ENCODE measurements at places on chromosomes 16 and 17.

GRCh38 chr16:65195998-65196397 lies 74.1 kb upstream of the CDH11 start:
- no peak for DNase-seq

DNA sequence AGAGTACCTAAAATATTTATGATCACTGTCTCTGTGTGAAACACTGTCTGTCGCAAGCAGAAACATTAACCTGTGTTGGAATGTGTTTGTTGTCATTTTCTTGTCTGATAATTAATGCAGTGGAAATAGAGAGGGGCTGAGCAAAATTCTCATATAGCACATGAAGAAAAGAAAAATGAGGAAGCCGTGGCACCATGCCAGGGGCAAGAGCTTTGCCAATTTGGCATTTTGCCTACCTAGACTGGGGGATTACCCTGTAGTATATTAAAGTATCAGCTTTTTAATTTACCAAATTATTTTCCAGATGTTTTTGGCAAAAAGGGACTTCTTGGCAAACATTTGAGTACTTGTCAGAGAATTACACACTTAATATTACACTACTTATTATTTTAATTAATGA lies 1326.6 kb upstream of the GOT2 start:
- no peak for DNase-seq

- DNase-seq = no peak
These were observed 9.2 kb downstream of the PMP22 start for GRCh38 chr17:15255713-15256454.

DNA sequence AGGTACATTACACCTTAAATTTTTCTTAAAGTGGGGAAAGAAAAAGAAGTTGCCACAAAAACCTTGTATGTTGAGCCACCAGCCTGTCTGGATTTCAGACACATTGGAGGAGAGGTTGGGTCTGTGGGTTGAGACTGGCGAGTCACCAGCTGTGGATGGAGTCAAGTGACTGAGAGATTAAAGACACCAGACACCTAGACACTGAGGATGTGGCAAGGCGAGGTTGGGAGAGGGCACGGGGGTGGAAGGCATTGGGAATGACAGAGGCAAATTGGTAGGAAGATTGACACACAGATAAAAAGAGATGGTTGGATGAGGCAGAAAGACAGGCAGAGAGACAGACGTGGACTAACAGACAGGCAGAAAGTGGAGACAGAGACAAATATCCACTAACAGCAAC lies 49.6 kb downstream of the KCNJ12 start:
- peak; percentile 35 for DNase-seq

- DNase-seq = no peak
These were observed 26.1 kb upstream of the C16orf78 start for GRCh38 chr16:49347476-49347875.

DNA sequence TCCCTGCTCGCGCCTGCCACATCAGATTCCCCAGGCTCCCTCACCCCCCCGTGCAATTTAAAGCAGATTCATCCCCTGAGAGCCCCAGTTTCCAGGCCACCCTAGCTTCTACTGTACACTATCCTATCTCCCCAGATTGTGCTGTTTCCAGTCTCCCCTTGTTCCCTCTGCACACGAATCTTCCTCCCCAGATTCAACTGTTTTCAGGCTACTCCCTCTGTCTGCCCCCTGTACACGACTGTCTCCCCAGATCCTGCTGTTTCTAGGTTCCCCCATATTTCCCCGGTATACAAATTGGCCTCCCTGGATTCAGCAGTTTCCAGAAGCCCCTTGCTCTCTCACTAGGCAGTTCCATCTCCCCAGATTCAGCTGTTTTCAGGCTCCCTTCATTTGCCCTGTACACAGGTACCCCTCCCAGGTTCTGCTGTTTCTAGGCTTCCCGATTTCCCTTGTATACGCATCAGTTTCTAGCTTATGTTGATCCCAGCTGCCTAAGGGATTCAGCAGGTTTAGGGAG lies 22.9 kb downstream of the COPZ2 start:
- DNase-seq = no peak

DNA sequence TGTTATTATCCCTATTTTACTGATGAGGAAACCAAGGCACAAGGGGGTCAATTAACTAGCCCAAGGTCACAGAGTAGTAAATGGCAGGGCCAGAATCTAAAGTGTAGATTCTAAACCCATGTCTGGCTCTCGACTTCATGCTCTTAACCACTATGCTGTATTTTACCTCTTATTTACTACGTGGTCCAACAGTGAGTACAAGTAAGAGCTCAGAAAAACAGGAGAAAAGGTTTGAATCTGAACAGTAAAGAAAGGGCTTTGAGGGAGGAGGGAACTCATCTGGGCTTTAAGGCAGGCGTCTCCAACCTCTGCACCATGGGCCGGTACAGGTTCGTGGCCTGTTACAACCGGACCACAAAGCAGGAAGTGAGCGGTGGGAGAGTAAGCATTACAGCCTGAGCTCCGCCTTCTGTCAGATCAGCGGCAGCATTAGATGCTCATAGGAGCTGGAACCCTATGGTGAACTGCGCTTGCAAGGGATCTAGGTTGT lies 62.9 kb downstream of the SMURF2 start:
- no peak for DNase-seq

DNA sequence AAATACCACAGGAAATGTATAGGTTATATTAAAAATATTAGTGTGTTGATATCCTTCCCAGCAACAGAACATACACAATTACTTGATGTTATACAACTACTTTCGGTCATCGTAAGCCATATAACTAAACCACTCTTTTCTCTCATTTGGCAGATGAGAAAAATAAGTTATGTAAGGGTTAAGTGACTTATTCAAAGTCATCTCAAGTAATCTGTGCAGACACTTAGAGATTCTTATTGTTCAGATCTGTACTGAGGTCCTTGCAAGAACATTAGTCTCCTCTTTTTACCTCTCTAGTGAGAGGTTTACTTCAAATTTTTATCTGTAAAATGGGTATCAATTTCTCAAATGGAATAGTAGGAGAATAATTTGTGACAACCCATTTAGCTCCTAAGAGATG lies 15.0 kb downstream of the NACA2 start:
- DNase-seq = no peak

DNA sequence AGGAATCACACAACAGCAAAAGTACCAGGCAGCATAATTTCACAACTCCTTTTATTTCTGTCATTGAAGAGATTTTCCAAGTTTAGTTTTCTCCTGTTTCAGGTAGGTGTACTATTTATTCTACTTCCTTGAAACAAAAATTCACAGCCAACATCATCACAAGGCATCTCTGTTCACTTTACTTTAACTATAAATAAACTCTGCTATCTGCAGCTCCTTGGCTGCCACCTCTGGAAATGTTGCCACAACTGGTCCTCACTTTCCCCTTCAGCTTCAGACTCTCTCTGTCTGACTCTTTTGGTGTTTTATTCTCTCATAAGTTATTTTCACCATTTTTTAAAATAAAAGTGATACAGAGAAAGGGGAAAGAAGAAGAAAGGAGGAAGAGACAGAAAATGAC lies 27.9 kb upstream of the KIF2B start:
- no peak for DNase-seq

- no peak for DNase-seq
These were observed 465 bp upstream of the PRSS22 start for GRCh38 chr16:2858245-2859025.

GRCh38 chr17:17783825-17784656 lies 52.7 kb downstream of the SREBF1 start:
- peak; percentile 87 for DNase-seq

DNA sequence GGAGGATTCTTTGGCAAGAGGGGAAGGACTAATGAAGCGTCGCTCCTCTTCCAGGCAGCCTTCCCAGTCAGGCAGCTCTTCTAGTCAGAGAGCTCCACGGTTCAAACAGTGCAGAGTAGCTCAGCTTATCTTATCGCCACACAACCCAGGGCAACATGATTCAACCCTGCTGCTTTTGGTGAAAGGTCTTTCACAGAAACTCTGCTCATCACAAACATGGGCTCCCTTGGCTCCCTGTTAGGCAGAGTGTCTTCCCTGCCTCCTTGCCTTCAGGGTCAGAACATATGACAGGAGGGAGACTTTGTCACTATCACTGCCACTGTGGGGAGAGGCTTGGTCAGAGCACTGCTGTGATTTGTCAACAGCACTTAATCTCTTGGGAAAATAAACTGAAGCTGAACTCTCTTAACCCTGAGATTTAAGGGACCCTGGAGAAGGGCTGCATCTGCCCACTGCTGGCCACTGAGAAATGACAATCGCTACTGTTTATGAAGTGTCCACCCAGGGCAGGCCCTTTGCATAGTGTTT lies 6.9 kb upstream of the SLC13A2 start:
- peak; percentile 47 for DNase-seq

DNA sequence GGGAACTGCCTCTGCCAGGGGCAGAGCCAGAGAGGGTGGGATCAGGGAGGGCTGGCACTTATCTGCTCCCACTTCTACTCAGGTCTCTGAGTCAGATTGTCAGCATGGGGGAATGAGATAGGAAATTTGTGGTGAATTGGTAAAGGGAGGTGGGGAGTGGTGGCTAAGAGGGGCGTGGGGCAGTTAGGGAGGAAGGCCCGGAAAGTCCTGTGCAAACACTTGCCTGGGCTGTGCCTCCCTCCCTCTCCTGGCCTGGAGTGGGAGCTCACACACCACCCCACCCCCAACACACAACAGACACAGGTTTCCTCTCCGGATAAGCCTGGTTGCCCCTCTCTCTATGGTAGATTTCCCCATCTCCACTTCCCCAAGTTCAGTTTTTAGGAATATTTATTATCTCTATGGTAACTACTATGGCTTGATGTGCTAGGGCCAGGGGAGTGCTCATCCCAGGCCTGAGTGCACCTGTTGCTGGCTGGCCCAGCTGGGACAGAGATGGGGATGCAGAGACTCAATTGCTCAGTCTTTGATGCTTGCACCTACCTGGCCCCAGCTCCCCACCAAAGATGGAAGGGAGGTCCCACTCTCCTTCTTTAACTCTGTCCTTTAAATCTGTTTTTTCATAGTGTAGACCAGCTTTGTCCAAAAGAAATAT lies 2.7 kb downstream of the SPNS2 start:
- DNase-seq = no peak

DNA sequence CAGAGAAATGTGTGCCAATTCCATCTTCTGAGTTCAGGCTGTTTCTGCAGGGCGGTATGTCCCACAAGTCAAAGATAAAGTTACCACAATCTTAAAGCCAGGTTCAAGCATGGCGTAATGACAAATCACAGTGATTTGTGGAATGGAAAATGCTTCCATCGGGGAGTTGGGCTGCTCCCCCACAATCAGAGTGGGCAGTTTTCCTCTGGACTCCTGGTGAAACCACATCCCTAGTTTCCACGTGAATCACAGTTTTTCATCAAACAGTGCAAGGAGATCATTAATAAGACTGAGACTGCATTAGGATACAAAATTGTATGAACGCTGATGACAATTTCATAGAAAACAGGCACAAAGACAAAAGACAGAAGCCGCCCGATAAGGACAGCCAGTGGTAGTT lies 3.6 kb downstream of the LITAF start:
- DNase-seq = no peak

DNA sequence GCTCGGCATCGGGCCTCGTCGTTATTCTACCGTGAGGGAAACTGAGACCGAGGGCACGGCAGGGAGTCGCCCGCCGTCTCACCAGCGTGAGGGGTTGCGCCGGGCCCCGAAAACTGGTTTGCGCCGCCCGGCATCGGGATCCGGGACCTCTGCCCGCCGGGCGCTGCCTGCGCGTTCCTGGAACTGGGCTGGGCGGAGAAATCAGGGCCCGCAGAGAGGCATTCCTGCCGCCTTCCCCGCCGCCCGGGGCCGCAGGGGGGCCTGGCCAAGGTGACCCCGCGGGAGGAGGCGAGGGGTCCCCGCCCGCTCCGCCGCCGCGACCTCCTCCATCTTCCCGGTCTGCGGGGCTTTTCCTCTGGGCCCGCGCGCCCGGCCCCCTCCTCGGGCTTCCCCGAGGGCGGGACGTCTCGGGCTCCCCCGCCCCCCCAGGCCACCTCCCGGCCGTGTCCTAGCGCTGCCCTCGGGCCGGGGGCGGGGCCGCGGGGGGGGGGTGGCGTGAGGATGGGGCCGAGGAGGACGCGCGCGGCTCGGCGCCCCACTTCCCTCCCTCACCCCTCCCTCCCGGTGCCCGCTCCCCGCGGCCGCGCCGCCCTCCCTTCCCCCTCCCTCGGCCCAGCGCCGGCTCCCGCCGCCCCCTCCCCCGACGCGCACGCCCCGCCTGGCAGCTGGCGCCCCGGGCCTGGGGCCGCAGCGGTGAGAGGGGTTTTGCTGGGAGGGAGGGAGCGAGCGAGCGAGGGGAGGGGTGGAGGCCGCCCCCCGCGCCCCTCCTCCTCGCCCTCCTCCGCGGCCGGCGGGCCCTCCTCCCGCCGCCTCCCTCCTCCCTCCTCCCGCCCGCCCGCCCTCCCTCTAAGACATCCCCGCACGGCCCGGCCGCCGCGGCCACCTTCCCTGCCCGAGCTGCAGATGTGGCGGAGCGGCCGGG lies at the start of gene GLIS2:
GLIS2 (plus strand) TSS at position 882 of the 922 bp plus-strand sequence. CDS start 16,214 bp downstream, outside the sequence.
- DNase-seq = peak; percentile 88

DNA sequence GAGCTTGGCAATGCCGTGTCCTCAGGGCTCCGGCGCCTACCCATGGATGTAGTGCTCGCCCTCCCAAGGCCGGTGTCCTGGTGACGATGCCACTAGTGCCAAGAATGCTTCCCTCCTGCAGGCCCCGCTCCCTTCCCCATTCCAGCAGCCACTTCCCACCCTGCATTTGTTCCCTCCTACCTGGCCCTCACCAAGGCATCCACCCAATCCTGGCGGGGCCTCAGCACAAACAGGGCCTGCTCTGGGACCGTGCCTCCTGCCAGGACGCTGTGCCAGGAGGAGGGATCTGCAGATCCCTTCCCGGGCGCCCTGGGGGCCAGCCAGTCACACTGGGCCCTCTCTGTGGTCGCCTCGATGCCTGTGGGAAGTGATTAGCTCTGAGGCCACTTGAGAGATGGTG lies 25.1 kb downstream of the ABR start:
- no peak for DNase-seq

- no peak for DNase-seq
These were observed 14.7 kb upstream of the C16orf82 start for GRCh38 chr16:27052007-27052406.

DNA sequence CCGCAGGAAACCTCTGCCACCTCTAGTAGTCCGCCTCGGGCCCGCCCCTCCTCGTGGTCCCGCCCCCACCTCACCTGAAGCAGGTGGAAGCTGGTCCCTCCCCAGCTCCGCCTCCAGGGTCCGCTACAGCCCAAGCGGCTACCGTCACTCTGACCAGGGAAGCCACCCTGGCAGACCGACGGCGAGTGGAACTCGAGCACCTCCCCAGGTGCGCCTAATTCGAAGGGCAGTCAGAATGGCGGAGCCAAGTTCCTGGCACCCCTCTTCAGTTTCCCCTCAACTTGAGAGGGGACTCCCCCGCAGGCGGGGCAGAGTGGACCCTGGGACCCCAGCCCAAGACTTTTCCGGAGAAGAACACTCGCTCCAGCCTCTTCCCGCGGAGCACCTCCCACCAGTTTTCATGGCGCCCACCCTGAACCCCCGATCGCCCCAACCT lies 507 bp downstream of the FHOD1 start:
- DNase-seq = peak; percentile 78

DNA sequence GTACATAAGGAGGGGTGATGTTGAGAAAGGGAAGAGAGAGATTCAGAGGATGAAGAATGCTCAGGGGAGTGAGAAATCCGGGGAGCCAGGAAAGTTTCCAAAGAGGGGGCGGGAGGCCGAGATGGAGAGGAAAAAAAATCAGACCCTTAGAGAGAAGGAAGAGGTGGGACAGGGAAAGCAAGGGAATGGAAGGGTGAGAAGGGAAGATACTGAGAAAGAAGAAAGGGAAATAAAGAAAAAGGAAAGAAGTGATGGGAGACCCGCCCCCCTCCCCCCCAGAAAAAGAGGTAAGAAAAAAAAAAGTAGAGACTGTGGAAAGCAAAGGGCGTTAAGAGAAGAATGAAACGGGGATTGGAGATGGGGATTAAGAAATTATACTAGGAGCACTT lies 507 bp downstream of the DYNLRB2 start:
- no peak for DNase-seq

GRCh38 chr17:44837196-44837595 lies 7.1 kb upstream of the GJC1 start:
- no peak for DNase-seq
